Upper lobe of right lung (tissue), 1 donor: ENCODE measurements at places on chromosomes 1 and 21. TPM values are rescaled to one million over a fixed set of nuclear protein-coding genes. Genes with fewer than 3 reads are reported as not detected.

Gene LGR6
- 1.8 TPM for total RNA-seq

Gene TENT5C
- 13.7 TPM for total RNA-seq

Gene ADAMTS1
- total RNA-seq, result 122 TPM

Gene ETNK2
- 3.6 TPM for total RNA-seq

Gene SAMD11
- 6.0 TPM for total RNA-seq

Gene VAV3
- total RNA-seq, result 8.5 TPM

Gene GUCA2B
- total RNA-seq, result not detected

Gene CA6
- not detected for total RNA-seq

Gene ZNF684
- total RNA-seq, result 4.7 TPM

Gene NDUFS2
- 66.9 TPM for total RNA-seq

Gene GALNT2
- total RNA-seq, result 55.1 TPM
